ENCODE measurements at places on chromosomes 11 and 22. TPM values are rescaled to one million over a fixed set of nuclear protein-coding genes. Genes with fewer than 3 reads are reported as not detected.
A peak's percentile ranks its signal among the peaks of the same experiment; 100 is the strongest.

GRCh38 chr11:74057249-74058151 lies 48.6 kb upstream of the UCP3 start:
- DNase-seq, result no peak
- H3K4me3 ChIP-seq, result no peak overlapping the region
- H3K27me3 ChIP-seq, result no peaks in the 10 kb centered on the region
- H3K4me1 ChIP-seq, result no peaks in the 10 kb centered on the region

DNA sequence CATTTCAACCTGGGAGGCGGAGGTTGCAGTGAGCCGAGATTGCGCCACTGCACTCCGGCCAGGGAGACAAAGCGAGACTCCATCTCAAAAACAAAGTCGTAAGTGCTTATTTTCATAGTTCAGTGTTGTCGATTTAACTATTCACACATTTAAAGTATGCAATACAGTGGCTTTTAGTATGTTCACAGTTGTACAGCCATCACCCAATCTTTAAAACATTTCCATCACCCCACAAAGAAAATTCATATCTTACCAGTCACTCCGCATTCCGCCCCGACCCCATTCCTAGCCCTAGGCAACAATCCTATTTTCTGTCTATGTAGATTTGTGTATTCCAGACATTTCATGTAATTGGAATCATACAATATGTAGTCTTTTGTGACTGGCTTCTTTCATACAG lies 11.9 kb downstream of the IPO7 start:
- H3K4me3 ChIP-seq, result no peak overlapping the region
- DNase-seq, result no peak
- H3K27me3 ChIP-seq, result no peaks in the 10 kb centered on the region
- H3K27ac ChIP-seq, result no peak overlapping the region
- H3K4me1 ChIP-seq, result peaks cover 19% of the 10 kb centered on the region

The RAB3IL1 gene
- 21.6 TPM for polyA plus RNA-seq

GRCh38 chr11:104625246-104625645 lies 273.0 kb downstream of the CASP12 start:
- no peak overlapping the region for H3K27ac ChIP-seq
- DNase-seq, result no peak
- H3K4me1 ChIP-seq, result no peaks in the 10 kb centered on the region
- H3K36me3 ChIP-seq, result no peaks in the 10 kb centered on the region
- no peaks in the 10 kb centered on the region for H3K27me3 ChIP-seq

DNA sequence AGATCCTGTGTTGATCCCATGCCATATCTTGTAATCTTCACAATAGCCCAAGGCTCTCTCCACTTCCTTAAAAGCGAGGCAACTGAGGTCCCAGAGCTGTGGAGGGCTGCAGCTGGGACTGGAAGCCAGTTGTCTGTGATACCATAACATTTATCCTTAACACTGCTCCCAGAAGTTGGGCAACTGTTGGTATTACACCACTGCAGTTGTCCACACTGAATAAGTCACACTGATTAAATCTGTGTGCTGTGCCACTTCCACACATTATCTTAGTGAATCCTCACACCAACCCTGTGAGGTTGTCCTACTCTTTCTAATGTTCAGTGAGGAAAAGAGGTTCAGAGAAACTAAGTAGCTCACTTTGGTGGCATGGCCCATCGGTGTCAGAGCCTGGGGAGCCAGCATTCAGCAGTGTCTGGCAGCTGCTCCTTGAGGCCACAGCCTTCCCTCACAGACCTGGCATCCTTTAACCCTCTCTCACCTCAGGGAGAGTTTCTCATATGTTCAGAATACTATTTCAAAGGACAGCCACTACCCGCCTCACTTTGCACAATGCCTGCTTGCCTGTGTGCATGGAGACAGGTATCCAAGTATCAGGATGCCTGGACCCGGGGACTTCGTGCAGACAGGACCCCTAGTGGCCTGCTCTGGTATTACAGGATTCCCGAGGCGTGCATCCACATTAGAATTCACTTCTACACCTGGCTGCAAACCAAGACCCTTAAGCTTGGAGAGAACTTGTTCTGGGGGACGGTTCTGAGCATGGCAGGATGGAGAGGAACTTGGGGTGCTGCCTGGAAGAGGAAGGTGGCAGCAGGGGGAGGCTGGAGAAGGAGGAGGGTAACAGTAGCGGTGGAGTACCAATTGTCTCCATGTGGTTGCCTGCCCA lies 221.9 kb upstream of the TBCEL start:
- no peak overlapping the region for H3K4me3 ChIP-seq
- H3K27ac ChIP-seq, result no peak overlapping the region
- H3K27me3 ChIP-seq, result no peaks in the 10 kb centered on the region
- H3K36me3 ChIP-seq, result no peaks in the 10 kb centered on the region
- peak; percentile 72 for DNase-seq
- no peaks in the 10 kb centered on the region for H3K4me1 ChIP-seq

DNA sequence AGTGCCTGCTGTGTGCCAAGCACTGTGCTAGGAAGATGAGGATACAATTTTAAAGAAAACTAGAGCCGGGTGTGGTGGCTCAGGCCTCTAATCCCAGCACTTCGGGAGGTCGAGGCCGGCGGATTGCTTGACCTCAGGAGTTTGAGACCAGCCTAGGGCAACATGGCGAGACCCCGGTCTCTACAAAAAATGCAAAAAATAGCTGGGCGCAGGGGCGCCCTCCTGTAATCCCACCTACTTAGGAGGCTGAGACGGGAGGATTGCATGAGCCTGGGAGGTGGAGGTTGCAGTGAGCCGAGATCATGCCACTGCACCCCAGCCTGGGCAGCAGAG lies 8.3 kb downstream of the TPBGL start:
- H3K4me3 ChIP-seq, result no peak overlapping the region
- DNase-seq, result no peak
- H3K27me3 ChIP-seq, result no peaks in the 10 kb centered on the region
- no peaks in the 10 kb centered on the region for H3K4me1 ChIP-seq
- H3K27ac ChIP-seq, result no peak overlapping the region

- no peaks in the 10 kb centered on the region for H3K27me3 ChIP-seq
- H3K4me1 ChIP-seq, result no peaks in the 10 kb centered on the region
- peak; percentile 15 for DNase-seq
Measured at GRCh38 chr22:47586946-47587345, 824.5 kb downstream of the TBC1D22A start.

The OVOL1 gene
- polyA plus RNA-seq, result 16.6 TPM

GRCh38 chr11:11073996-11074395 lies 216.1 kb upstream of the ZBED5 start:
- no peak overlapping the region for H3K27ac ChIP-seq
- H3K27me3 ChIP-seq, result no peaks in the 10 kb centered on the region
- no peaks in the 10 kb centered on the region for H3K36me3 ChIP-seq
- no peak overlapping the region for H3K4me3 ChIP-seq
- DNase-seq, result no peak
- H3K4me1 ChIP-seq, result peaks cover 33% of the 10 kb centered on the region

- no peaks in the 10 kb centered on the region for H3K27me3 ChIP-seq
- DNase-seq, result no peak
- H3K4me3 ChIP-seq, result no peak overlapping the region
- no peaks in the 10 kb centered on the region for H3K4me1 ChIP-seq
Measured at GRCh38 chr11:112255067-112255720, 5.5 kb downstream of the PLET1 start.

GRCh38 chr11:122653916-122654585 lies 1.5 kb upstream of the UBASH3B start:
- H3K27me3 ChIP-seq, result no peaks in the 10 kb centered on the region
- no peaks in the 10 kb centered on the region for H3K36me3 ChIP-seq
- peaks cover 13% of the 10 kb centered on the region for H3K4me1 ChIP-seq

DNA sequence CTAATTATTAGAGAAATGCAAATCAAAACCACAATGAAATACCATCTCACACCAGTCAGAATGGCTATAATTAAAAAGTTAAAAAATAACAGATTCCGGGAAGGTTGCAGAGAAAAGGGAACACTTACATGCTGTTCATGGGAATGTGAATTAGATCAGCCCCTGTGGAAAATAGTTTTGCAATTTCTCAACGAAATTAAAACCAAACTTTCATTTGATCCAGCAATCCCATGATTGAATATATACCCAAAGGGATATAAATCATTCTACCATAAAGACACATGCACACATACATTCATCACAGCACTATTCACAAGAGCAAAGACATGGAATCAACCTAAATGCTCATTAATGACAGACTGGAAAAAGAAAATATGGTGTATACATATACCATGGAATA lies 32.5 kb downstream of the NOX4 start:
- DNase-seq, result no peak
- H3K36me3 ChIP-seq, result no peaks in the 10 kb centered on the region
- H3K4me1 ChIP-seq, result no peaks in the 10 kb centered on the region
- no peak overlapping the region for H3K4me3 ChIP-seq
- H3K27ac ChIP-seq, result no peak overlapping the region

DNA sequence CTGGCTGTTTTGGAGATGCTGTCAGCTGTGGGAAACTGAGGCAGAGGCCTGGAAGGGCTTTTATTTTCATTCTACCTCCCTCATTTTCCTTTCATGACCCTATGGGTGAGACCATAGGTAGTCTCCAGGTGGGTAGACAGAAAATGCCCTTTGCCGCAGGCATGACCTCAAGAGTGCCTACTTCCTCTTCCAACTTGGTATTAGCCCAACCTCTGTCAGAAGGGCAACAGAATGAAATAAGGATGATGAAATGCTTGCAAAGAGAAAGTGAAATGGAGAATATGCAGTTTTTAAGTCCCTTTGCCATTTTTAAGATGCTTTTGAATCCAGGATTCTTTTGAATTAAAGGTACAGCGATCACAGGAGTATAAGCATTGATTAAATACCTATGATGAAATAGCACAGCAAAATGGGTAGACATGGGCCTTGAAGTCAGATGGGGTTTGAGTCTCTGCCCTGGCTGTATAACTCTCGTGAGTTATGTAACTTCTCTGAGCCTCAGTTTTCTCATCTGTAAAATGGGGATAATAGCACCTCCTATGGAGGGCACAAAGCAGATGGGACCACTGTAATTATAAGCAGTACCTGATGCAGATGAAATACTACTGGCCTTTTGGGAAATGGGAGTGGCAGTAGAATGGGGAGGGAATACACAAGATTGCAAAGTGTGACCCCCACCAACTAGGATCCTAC lies 3.7 kb downstream of the ASPHD2 start:
- peaks cover 21% of the 10 kb centered on the region for H3K4me1 ChIP-seq
- no peak for DNase-seq
- H3K36me3 ChIP-seq, result no peaks in the 10 kb centered on the region
- no peaks in the 10 kb centered on the region for H3K27me3 ChIP-seq
- H3K27ac ChIP-seq, result no peak overlapping the region

DNA sequence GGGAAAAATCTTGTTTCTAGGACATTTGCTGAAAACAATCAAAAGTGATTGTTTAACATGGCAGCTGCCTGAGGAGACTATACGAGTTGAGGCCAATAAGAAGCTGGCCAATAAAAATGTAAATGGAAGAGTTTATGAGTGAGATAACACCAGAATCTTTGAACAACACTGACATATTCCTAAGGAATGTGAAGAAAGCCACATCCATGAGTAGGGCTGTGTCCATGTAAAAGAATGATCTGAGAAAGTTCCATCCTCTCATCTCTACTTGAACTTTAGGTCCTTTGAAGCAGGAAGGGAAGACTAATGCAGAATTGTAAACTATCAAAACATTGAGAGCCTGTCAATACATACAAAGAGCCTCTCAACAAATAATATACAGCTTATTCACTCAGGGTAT lies 6.9 kb upstream of the CHORDC1 start:
- no peaks in the 10 kb centered on the region for H3K27me3 ChIP-seq
- no peak overlapping the region for H3K27ac ChIP-seq
- H3K4me3 ChIP-seq, result no peak overlapping the region
- no peaks in the 10 kb centered on the region for H3K36me3 ChIP-seq
- H3K4me1 ChIP-seq, result no peaks in the 10 kb centered on the region

- H3K4me1 ChIP-seq, result peaks cover 92% of the 10 kb centered on the region
- H3K4me3 ChIP-seq, result peak overlapping the region; percentile 35
- peaks cover 91% of the 10 kb centered on the region for H3K27me3 ChIP-seq
- no peaks in the 10 kb centered on the region for H3K36me3 ChIP-seq
- no peak overlapping the region for H3K27ac ChIP-seq
Measured at GRCh38 chr11:31813391-31814175, 2.5 kb upstream of the PAX6 start.

The OR51B4 gene
- not detected for polyA plus RNA-seq

DNA sequence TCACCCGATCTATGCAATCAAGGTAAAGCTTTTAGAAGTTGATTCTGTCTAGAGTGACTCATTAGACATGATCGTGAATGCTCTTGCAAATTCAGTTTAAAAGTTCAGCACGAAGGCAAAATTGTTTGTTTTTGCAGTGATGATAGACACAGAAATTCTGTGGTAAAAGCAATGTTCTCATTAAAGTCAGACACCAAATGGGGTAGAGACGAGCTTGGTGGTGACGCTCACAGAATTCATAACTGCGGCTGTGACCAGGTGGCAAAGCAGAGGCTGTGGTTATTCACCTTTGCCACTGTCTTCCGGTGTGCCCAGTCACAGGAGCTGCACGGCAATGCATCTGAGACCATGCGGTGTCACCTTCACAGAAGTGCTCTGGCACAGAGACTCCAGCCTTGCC lies 83.4 kb downstream of the WNT7B start:
- peaks cover 51% of the 10 kb centered on the region for H3K27me3 ChIP-seq
- H3K4me1 ChIP-seq, result no peaks in the 10 kb centered on the region
- H3K36me3 ChIP-seq, result no peaks in the 10 kb centered on the region
- no peak for DNase-seq

The SLC1A2 gene
- polyA plus RNA-seq, result 0.23 TPM

DNA sequence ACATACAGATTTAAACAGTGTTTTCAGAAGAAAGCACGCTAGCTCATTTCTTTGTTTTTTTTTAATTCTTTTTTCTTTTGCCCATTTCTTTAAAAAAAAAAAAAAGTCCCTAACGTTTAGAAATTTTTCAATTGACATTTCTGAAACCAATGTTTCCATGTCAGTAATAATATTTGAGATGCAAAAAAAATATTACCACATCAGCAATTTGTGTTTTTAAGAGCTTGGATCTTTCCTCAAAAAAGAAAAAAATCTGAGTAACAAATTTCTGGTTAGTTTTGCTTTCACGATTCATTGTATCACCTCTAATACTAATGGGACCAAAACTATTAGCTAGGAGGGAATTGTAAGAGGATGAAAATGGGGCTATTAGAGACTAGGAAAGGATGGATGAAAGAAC lies 39.9 kb upstream of the ASPHD2 start:
- H3K4me3 ChIP-seq, result no peak overlapping the region
- no peak overlapping the region for H3K27ac ChIP-seq
- no peaks in the 10 kb centered on the region for H3K27me3 ChIP-seq
- no peaks in the 10 kb centered on the region for H3K4me1 ChIP-seq

The GAB2 gene
- 12.6 TPM for polyA plus RNA-seq
